ENCODE measurements at places on chromosomes 16 and 17.
A peak's percentile ranks its signal among the peaks of the same experiment; 100 is the strongest.

GRCh38 chr16:31868691-31869167, 4.9 kb upstream of the ZNF267 start:
- peak; percentile 75 for DNase-seq

- DNase-seq: no peak
Observed at GRCh38 chr17:8502126-8502525, 66.4 kb downstream of the NDEL1 start.

GRCh38 chr17:61294286-61294685, 105.4 kb upstream of the TBX2 start:
- no peak for DNase-seq

- no peak for DNase-seq
Observed at GRCh38 chr17:79728908-79729471, 1.8 kb upstream of the ENPP7 start.

GRCh38 chr16:29743827-29744531, 1.8 kb downstream of the C16orf54 start:
- no peak for DNase-seq

GRCh38 chr17:49595980-49596379, 20.3 kb downstream of the NXPH3 start:
- DNase-seq: no peak

DNA sequence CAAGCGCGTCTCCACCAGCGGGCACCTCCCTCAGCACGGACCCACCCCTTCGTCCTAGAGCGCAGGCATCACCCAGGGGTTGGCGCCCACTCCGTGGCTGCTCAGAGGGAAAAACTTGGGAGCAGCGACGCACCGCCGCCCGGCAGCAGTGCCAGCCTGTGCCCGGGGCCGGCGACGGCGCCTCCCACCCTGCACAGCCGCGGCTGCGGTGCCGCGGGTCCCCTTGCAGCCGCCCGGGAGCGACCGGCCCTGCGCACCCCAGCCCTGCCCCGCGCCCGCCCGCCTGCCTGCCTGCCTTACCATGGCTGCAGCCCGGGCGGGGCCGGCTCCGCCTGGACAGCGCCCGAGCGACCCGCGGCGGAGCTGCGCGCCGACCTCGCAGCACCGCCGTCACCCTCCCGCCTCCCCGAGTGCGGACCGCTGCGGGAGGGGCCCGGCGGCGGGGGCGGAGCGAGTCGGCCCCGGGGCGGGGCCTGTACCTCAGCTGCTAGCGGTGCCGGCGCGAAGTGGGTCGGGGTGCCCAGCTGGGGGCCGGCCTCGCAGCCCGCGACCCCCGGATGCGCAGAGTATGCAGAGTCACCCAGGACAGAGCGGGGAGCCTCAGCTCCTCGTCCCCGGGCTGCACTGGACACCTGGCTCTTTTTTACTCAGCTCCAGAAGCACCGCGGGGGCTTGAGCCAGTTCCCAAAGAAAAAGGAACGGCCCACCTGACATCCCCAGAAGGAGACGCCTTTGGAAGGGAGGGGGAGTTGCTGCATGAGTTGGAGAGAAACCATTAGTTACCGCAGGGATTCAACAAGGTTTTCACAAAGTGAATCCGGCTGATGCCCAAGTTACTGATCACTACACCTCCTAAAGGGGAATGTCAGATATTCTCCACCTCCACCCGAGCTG, 17.5 kb upstream of the MTMR4 start:
- peak; percentile 67 for DNase-seq

- DNase-seq: no peak
Observed at GRCh38 chr16:57297856-57298255, 13.4 kb upstream of the PLLP start.

DNA sequence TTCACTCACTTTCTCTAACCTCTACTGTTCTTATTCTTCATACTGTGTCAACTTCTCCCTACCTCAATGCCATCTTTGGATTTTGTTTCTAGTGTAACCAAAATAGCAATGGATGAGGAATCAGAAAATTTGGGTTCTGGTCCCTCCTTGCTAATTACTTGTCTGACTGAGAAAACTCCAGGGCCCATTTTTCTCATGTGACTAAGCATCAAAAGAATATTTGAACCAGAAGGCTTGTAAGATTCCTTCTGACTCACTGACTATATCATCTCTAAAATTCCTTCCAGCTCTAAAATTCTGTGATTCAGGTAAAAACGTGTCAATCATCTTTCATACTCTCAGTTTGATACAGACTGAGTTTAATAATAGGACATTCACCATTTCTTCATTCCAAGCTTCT, 57.9 kb downstream of the BRIP1 start:
- DNase-seq: peak; percentile 59

GRCh38 chr16:49734331-49734730, 121.6 kb downstream of the ZNF423 start:
- no peak for DNase-seq

DNA sequence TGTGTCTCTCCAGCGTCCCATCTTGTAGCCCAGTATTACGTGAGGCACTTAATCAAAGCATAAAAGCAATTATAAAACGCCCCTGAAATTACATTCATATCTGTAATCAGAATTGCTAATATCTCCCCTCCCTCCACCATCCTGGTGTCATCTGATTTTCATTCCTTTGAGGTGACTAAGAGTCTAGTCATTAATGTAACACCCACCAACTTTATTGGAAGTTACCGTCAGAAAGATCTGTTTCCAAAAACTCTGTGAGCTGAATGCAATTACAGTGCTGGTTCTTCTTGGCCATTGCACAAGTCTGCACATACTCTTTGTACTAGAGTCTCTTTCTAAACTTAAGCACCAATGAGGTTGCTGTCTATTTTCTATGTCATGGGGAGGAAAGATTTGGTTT, 12.5 kb upstream of the MAF start:
- DNase-seq: no peak

DNA sequence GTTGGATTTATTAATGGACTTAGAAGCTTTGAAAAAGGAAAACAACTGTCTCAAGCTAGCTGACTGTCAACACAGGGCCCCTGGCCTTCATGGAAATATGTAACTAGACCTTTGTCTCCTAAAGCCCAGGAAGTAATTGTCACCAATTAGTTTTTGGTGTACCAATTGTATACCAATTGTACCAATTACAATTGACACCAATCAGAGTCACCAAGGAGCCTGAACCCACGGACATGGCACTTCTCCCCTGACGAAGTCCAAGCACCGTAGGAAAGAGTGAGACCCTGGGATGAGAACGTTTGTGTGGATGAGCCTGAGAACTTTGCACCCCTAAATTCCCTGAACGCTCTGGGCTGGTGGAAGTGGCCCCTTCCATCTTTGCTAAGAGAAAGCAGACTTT, 129.0 kb downstream of the ENGASE start:
- DNase-seq: no peak

DNA sequence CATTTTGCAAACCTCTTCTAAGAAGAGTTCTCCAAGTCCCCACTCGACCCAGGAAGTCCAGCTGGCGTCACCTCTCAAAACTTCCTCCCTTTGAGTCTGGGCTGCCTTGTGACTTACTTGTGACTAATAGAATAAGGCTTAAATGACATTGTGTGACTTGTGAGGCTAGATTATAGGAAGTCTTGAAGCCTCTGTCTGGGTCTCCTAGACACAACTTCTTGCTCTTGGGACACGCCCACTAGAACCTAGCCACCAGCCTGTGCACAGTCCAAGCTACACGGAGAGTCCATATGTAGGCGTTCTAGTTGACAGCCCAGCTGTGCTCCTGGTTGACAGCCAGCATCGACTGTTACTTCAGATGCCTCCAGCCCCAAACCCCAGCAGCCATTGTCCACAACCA, 66.7 kb upstream of the TANC2 start:
- no peak for DNase-seq

DNA sequence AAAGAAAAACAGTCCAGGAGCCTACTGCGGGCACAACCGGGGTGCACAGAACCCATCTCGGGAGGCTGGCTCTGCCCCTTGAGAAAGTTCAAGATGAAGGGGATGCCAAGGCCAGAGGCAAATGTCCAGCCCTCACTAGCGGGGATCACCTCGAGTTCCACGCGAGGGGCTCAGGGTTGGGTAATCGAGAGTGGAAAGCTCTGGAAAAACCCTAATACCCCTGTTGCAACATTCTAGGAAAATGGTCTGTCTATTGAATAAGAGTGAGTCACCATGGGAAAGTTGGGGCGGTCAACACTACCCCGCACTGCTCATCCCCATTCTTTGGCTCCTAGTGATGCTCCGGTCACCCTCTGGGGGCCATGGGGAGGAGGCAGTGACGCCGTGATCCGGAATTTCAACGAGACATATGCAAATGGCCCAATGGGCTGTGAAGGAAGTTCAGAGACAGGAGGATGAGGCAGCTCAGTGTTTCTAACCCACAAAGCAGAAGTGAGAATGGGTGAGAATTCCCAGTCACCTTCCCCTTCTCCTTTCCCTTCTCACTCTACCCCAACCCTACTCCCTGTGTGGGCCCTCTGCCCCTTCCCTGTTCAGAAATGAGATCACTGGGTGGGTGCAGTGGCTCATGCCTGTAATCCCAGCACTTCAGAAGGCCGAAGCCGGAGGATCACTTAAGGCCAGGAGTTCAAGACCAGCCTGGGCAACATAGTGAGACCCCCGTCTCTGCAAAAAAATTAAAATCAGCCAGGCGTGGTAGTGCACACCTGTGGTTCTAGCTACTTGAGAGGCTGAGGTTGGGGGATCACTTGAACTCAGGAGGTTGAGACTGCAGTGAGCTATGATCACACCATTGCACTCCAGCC, 22.4 kb downstream of the SOCS3 start:
- DNase-seq: peak; percentile 84

GRCh38 chr16:28167730-28168129, 44.0 kb downstream of the XPO6 start:
- no peak for DNase-seq

- no peak for DNase-seq
Observed at GRCh38 chr16:13453325-13453724, 466.6 kb upstream of the ERCC4 start.

GRCh38 chr16:35249051-35249450, 1789.6 kb downstream of the TP53TG3F start:
- no peak for DNase-seq

- DNase-seq: peak; percentile 95
Observed at GRCh38 chr16:28822520-28823290, at the start of gene ATXN2L. TSS of gene ATXN2L (plus strand) at chr16:28822999. CDS start at chr16:28823260, 261 bp downstream.

- peak; percentile 23 for DNase-seq
Observed at GRCh38 chr16:72847187-72848027, 200.5 kb downstream of the ZFHX3 start.

DNA sequence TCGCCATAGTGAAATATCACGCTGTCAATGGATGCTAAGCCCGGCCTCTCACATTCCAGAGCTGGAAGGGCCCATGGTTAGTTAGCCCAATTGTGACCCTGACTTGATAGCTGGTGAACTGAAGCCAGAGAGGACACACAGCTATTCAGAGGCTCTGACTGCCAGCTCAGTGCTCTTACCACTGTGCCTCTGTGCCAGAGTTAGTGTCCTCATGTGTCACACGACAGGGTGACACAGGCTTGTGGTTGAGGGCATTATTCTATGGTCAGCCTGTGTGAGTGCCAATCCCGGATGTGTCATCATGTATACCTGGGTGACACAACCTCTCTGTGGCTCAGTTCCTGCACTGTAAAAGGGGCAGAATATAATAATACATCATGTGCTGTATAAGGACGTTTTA, 2.5 kb upstream of the MT1X start:
- no peak for DNase-seq

DNA sequence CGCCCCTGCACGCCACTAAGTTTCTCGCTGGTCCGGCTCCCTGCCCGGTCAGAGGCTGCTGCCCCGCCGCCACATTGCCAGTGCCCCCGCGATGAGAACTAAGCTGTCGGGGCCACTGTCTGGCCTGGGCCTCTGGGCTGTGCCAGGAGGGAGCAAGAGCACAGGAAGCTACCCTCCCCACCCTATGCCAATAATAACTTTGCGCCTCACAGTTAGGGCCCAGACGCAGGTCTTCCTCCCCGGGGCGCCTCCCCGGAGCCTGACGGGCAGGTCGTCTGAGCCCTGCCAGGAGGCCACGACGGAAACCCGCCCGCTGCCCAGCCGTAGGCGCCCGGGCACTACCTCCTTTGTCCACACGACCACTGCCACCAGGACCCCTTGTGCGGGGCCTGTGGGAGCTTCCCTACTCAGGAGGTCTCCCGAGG, 1.5 kb downstream of the ZFPM1 start:
- no peak for DNase-seq

GRCh38 chr16:89331371-89332109, 114.0 kb downstream of the ZNF778 start:
- peak; percentile 37 for DNase-seq

DNA sequence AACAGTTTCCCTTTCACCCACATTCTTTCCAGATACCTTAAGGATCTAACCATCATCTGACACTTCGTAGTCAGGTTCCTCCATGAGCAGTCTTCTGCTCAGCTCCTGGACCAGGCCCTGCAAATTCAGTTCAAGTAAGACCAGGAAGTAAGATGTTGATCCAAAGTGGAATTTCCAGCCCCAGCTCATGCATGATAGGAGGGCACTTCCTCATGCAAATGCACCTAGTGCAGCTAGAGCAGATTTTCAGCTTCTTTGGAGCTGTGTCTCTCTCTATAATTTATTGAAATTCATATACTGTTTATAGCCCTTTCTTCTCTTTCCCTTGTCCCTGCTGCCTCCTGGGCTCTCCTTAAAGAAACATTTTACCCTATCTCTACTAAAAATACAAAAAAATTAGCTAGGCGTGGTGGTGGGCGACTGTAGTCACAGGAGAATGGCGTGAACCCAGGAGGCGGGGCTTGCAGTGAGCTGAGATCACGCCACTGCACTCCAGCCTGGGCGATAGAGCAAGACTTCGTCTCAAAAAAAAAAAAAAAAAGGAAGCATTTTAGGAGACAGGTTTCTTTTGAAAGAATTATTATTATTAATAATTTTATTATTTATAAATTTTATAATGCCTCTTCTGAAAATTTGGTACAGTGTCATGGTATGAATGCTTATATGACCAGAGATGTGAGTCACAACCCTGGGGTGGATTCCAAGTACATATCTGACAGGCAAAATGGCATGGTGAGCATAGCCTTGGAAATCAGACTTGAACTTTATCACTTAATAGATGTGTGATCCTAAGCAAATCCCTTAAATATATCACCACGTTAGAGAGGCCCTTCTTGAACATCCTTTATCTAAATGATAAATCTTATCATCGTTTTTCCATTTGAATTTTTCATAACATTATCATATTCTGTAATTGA, 94.3 kb downstream of the SSH2 start:
- DNase-seq: peak; percentile 35

- DNase-seq: no peak
Observed at GRCh38 chr17:13154930-13155329, 137.1 kb upstream of the ELAC2 start.

GRCh38 chr17:79825580-79825921, 13.7 kb downstream of the CBX4 start:
- no peak for DNase-seq

- no peak for DNase-seq
Observed at GRCh38 chr16:27369806-27370205, 32.2 kb upstream of the IL21R start.

GRCh38 chr17:61202564-61202963, 197.1 kb upstream of the TBX2 start:
- no peak for DNase-seq

All from AG08395 (cell line).